A673 (cell line): ENCODE measurements at places on chromosomes 4 and X.

DNA sequence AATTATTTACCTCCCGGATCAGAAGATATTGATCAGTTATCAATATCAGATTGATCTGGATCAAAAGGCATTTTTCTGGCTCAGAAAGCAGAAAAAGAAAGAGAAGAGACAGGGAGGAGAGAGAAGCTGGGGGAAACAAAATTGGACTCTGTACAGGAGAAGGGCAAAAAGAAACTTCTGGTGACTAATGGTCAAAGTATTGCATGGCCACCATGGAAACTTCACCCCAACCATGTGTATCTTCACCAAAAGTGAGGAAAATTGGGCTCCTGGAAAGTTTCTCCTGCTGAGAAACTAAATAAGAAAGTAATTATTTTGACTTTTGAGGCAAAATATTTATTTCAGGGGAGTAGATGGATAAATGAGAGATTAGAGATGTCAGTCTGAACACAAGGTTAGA lies 33.9 kb downstream of the RNF150 start:
- no peak for DNase-seq

- no peak for DNase-seq
Measured at GRCh38 chrX:39996536-39996935, 101.2 kb downstream of the BCOR start.

DNA sequence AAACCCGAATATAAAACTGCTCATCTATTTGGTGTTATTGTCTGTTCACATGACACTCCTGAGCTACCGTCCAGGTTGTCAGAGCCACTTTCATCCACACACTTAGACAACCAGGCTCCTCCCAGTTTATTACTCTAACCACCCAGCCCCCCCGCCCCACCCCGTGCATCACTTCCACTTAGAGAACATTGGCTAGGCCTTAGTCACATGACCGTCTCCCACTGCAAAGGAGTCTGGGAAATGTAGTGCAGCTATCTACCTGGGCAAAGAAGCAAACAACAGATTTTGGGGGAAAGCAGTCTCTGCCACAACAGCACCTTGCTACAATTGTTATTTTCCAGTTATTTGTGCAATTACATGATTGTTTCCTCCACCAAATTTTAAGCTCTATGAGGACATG lies 57.6 kb upstream of the RBPJ start:
- peak; percentile 3 for DNase-seq

DNA sequence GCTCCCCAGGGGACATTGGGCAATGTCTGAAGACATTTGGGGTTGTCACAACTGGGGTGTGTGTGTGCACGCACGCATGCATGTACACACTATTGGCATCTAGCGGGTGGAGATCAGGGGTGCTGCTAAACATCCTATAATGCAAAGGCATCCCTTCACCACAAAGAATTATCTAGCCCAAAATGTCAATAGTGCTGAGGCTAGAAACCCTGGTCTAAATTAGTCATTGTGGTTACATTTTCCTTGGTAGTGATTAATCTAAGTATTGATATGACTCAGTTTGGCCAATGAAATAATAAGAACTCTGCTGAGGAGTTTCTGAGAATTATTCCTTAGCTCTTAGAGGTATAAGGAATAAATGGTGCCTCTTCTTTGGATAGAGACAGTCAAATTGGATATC lies 200.2 kb downstream of the CLCN4 start:
- DNase-seq: no peak

DNA sequence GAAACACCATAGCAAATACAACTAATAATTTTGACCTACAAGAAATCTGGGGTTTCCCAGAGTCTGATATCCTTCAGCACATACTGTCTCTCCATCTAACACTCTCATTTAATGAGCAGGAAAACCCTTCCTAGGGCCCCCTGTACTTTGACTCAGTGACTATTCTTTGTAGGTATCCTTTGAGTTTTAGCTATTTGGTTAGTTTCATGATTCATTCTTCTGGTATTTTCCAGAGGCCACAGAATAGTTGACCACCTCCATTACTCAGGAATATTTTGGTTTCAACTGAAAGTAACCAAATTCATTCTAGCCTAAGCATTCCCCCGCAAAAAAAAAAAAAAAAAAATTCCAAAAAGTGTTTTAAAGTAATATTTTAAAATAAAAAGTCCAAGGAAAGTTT lies 140.0 kb downstream of the IDS start:
- no peak for DNase-seq

DNA sequence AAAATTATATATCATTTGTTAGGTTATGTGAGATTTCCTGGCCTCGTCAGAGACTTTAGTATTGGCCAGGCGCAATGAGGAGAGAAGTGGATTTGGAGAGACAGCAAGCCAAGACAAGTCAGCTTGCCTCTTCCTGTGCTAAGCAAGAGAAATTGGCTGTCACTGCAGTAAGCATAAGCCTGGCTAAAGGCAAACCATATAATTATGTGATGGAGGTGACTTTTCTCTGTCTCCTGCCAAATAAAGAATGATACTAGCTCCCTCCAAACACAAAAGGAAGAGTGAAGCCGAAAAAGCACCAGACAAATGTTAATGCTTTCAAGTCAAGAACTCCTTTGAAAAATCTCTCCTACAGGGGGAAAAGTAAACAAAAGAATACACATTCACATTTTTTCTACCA lies 2246.0 kb downstream of the ARAP2 start:
- DNase-seq: no peak

DNA sequence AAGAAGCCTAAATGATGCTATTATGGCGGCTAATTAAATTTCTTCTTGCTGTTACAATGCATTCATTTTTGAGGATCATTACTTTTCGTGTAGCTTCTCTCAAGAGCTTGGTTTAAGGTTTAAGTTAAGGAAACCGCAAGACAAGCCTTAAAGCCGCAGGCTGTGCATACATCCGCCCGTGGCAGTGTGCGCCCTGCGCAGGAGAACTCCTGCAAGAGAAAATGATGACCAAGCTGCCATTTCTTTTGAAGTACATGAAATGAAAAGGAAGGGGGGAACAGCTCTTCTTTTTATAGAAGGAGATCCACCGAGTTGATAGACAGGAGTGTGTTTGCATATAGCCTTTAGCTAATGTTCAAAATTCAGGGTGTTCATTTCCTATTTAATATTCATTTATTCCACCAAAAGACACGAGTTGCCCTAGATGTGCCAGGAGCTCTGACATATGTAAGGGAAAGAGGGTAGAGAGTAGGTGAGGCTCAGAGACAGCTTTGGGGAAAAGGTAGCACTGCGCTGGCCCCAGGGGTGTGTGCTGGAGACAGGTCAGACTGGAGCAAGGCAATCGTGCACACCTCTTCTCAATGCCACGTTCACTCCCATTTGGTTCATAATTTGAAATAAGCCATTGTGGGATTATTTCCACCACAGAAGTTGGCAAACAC lies 112.1 kb upstream of the LDB2 start:
- DNase-seq: no peak
